NCI-H2081 (cell line): ENCODE measurements at places on chromosomes 5 and 9.

DNA sequence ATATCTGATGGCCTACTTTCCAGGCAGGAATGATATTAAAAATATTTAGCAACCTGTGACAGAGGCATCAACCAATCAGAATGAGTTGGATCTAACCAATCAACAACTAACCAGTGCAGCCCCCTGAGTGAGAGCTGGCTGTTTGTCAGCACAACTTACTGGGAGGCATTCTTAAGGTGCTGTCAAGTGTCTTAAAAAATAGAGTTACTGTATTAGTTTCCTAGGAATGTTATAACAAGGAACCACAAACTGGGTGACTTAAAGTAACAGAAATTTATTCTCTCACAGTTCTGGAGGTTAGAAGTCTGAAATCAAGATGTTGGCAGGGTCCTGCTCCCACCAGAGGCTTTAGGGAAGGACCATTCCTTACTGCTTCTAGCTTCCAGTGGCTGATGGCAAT lies 85.2 kb downstream of the ATG10 start:
- DNase-seq = no peak

DNA sequence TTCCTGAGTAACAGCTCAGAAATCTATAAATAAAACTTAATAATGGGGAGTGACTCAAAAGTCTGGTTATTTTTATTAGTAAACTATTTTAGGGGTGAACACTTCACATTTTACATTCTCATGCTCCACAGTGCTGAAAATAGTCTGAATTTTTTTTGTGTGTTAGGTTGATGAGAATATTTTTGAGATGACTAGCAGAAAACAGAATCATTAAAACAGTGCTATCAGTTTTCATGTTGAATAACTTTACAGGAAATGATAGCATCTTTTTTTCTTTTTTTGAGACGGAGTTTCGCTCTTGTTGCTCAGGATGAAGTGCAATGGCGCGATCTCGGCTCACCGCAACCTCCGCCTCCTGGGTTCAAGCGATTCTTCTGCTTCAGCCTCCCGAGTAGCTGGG lies 60.3 kb downstream of the TMC1 start:
- no peak for DNase-seq

GRCh38 chr9:119368681-119369581 lies at the start of gene BRINP1:
TSS of gene BRINP1 (minus strand) at chr9:119369435. CDS start at chr9:119313355, 56,080 bp downstream.
- DNase-seq = peak; percentile 75

- DNase-seq = no peak
Observed at GRCh38 chr9:27168496-27168895, 59.5 kb downstream of the TEK start.

DNA sequence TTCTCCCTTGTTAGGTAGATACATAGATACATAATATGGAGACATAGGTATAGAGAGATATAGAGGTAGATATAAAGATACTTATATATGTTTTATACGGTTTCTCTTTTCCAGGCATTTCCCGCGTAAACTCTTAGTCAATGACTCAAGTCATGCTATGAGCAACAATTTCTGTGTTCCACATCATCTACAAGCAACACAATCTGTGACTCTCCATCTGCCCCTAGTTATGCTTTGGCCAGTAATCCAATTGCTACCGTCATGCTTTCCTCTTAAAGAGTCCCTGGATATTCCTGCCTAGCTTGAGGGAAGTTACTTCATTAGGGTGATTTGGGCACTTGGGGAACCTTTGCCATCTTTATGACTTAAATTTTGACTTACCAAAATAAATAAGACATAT lies 129.0 kb upstream of the ADAMTS16 start:
- no peak for DNase-seq
